ENCODE measurements at places on chromosomes 6 and 20.
A peak's percentile ranks its signal among the peaks of the same experiment; 100 is the strongest.

DNA sequence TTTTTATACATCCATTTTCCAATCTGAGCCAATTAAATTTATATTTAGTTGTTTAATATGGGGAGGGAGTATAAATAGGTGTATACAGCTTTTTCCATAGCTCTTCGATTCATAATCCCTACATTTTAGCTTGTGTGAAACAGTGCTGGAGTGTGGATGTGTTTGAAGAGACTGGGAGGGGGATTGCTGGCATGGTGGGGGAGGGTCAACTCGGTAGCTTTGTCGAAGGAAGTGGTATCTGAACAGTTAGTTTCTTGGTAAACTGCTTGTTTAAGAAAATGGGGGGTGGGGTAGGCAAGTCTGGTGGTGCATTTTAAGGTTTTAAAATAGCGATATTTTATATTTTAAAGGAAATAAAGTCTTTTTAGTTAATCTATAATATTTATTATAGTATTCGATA lies 1.4 kb upstream of the LIN28B start:
- H3K27me3 ChIP-seq: no peaks in the 10 kb centered on the region
- DNase-seq: no peak
- no peaks in the 10 kb centered on the region for H3K4me1 ChIP-seq
- H3K4me3 ChIP-seq: no peak overlapping the region

- no peaks in the 10 kb centered on the region for H3K27me3 ChIP-seq
- no peak overlapping the region for H3K4me3 ChIP-seq
- H3K27ac ChIP-seq: no peak overlapping the region
- no peaks in the 10 kb centered on the region for H3K4me1 ChIP-seq
- H3K36me3 ChIP-seq: no peaks in the 10 kb centered on the region
Measured at GRCh38 chr20:8693709-8694108, 375.2 kb upstream of the PLCB4 start.

- no peaks in the 10 kb centered on the region for H3K4me1 ChIP-seq
- H3K27ac ChIP-seq: no peak overlapping the region
- H3K27me3 ChIP-seq: peaks cover 23% of the 10 kb centered on the region
Measured at GRCh38 chr20:63748070-63748933, 8.7 kb downstream of the SLC2A4RG start.

DNA sequence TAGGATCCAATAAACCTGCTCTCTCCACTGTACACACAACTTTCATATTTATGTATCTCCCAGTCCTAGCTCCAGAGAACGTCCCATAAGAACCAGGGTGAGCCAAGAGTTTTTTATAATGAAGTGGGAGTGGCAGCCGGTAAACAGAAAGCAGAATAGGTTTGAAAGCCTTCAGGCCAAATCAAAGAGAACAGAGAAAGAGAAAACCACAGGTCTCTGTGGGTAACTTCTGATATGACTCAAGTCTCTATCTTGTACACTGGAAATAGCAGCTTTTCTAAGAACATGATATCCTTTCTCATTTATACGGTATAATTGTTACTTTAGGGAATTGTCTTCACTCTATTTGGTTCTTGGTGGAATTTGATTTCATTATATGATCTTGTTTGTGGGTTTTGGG lies 273.6 kb downstream of the PACRG start:
- no peak overlapping the region for H3K4me3 ChIP-seq
- H3K36me3 ChIP-seq: no peaks in the 10 kb centered on the region
- H3K27ac ChIP-seq: no peak overlapping the region
- H3K27me3 ChIP-seq: no peaks in the 10 kb centered on the region
- DNase-seq: peak; percentile 55
- H3K4me1 ChIP-seq: no peaks in the 10 kb centered on the region

DNA sequence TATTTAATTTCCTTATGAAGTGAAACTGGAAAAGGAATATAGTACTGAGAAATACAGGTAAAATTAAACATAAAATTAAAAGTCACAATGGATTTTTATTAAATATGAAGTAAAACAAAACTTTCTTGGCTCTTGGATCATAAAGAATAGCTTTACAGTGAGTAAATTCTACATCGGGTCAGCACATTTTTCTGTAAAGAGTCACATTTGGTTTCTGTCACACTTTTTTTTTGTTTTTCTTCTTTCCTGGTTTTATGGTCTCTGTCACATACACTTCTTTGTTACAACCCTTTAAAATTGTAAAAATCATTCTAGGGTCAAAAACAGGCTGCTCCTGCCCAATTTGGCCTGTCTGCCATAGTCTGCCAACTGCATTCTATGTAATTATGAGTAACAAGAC lies 254.4 kb upstream of the POU3F2 start:
- H3K4me1 ChIP-seq: no peaks in the 10 kb centered on the region
- H3K4me3 ChIP-seq: no peak overlapping the region
- no peak overlapping the region for H3K27ac ChIP-seq
- no peaks in the 10 kb centered on the region for H3K36me3 ChIP-seq

DNA sequence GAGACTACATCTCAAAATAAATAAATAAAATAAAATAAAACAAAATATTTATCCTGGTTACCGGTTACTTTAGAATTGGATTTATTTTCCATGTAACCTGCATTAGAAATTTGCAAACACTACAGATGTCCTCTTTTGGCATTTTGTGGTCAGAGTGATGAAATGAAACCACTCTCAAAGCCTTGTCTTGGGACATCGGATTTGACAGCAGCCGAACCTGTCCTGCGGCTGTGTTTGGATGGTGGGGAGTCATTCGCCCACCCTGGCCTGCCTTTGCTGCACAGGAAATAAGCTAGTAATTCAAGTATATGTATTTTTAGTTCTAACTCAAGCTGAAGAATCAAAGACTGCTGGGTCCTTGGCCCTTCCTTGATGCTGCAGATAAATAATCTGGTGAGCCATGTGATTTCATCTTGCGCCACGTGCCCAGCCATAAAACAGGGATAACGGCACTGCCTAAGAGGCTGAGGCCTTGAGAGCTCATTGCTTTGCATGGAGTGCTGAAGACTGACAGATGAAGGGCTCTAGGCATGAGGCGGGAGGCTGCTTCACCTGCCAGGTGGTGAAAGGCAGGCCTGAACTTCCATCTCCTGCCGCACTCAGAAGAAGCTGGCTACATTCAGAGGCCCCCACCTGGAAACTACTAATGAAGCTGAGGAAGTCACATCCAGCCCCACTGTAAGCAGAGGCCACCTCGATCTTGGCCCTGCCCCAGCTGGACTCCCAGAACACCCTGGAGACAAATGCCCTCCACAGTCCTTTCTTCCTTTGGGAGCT lies 76.9 kb downstream of the NOL4L start:
- no peaks in the 10 kb centered on the region for H3K27me3 ChIP-seq
- DNase-seq: no peak
- no peak overlapping the region for H3K27ac ChIP-seq
- peaks cover 30% of the 10 kb centered on the region for H3K4me1 ChIP-seq

DNA sequence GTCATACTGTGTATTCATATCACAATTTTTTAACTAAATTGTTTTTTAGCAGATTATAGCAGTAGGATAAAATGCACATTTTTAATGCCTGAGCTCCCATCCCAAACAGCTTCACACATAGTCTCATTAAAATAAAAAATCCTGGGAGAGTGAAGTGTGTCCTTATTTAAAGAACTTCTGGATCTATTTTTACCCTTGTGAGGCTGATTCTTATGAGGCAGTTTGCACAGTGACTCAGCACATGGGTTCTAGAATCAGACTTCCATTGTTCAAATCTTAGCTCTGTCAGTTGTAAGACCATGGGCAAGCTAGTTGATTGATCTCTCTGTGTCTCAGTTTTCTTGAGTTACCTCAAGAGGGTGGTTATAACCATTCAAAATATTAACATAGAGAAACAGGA lies 72.3 kb downstream of the MACROD2 start:
- H3K27ac ChIP-seq: no peak overlapping the region
- no peaks in the 10 kb centered on the region for H3K36me3 ChIP-seq
- H3K4me1 ChIP-seq: peaks cover 7% of the 10 kb centered on the region
- no peak overlapping the region for H3K4me3 ChIP-seq
- H3K27me3 ChIP-seq: no peaks in the 10 kb centered on the region
- DNase-seq: no peak

- no peaks in the 10 kb centered on the region for H3K36me3 ChIP-seq
- H3K4me3 ChIP-seq: no peak overlapping the region
- no peaks in the 10 kb centered on the region for H3K27me3 ChIP-seq
- H3K4me1 ChIP-seq: no peaks in the 10 kb centered on the region
- no peak overlapping the region for H3K27ac ChIP-seq
- DNase-seq: no peak
Measured at GRCh38 chr6:158963020-158963808, 36.8 kb downstream of the RSPH3 start.

GRCh38 chr6:125083684-125083990 lies 69.9 kb upstream of the TPD52L1 start:
- no peaks in the 10 kb centered on the region for H3K4me1 ChIP-seq
- H3K27ac ChIP-seq: no peak overlapping the region
- H3K27me3 ChIP-seq: no peaks in the 10 kb centered on the region

- H3K27me3 ChIP-seq: no peaks in the 10 kb centered on the region
- no peaks in the 10 kb centered on the region for H3K4me1 ChIP-seq
- no peak for DNase-seq
- no peak overlapping the region for H3K4me3 ChIP-seq
- H3K36me3 ChIP-seq: no peaks in the 10 kb centered on the region
Measured at GRCh38 chr6:139515511-139515910, 141.1 kb upstream of the CITED2 start.

- peaks cover 4% of the 10 kb centered on the region for H3K36me3 ChIP-seq
- no peak overlapping the region for H3K27ac ChIP-seq
- H3K4me1 ChIP-seq: no peaks in the 10 kb centered on the region
- no peak overlapping the region for H3K4me3 ChIP-seq
Measured at GRCh38 chr20:32213870-32214269, 6.2 kb downstream of the POFUT1 start.

DNA sequence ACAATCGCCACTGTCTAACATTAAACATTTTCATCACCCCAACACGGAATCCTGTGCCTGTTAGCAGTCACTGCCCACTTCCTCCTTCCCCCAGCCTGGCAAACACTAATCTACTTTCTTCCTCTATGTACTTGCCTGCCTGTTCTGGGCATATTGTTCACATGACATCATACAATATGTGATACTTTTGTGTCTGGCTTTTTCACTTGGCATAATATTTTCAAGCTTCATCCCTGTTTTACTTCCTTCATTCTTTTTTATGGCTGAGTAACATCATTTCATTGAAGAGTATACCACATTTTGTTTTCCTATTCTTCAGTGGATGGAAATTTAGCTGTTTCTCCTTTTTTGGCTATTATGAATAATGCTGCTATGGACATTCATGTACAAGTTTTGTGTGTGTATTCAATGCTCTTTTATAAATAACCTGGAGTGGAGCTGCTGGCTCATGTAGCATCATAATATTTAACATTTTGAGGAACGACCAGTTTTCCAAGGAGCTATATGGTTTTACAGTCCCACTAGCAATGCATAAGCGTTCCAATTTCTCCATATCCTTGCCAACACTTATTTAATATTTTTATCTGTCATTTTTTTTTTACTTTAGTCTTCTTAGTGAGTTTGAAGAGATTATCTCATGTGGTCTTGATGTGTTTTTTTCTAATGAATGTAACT lies 360.1 kb downstream of the HDGFL1 start:
- H3K4me1 ChIP-seq: no peaks in the 10 kb centered on the region
- no peaks in the 10 kb centered on the region for H3K36me3 ChIP-seq
- no peaks in the 10 kb centered on the region for H3K27me3 ChIP-seq
- no peak for DNase-seq

DNA sequence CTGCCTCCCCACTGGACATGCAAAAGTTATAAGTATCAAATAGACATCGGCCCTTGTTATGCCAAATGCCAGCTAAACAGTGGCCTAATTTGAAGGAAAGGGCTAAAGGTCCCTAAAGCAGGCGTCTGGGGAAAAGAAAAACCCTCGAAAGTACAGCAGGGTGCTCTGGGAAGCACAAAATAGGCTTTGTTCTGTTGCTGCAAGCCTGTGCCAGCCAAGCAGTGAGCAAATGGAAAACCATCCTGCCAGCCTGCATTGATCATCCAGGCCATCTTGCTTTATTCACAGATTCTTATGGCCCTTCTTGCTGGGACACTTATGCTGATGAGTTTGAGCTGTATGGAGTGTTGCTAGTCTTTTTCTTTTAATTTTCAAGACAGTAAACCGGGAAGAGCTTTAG lies 62.2 kb upstream of the PLEKHG1 start:
- no peaks in the 10 kb centered on the region for H3K36me3 ChIP-seq
- H3K27ac ChIP-seq: no peak overlapping the region
- no peak overlapping the region for H3K4me3 ChIP-seq
- no peaks in the 10 kb centered on the region for H3K4me1 ChIP-seq
- DNase-seq: no peak

- no peaks in the 10 kb centered on the region for H3K27me3 ChIP-seq
- H3K36me3 ChIP-seq: no peaks in the 10 kb centered on the region
- no peak overlapping the region for H3K27ac ChIP-seq
- H3K4me1 ChIP-seq: peaks cover 19% of the 10 kb centered on the region
- H3K4me3 ChIP-seq: no peak overlapping the region
- no peak for DNase-seq
Measured at GRCh38 chr6:13395272-13396237, 67.2 kb upstream of the TBC1D7 start.

DNA sequence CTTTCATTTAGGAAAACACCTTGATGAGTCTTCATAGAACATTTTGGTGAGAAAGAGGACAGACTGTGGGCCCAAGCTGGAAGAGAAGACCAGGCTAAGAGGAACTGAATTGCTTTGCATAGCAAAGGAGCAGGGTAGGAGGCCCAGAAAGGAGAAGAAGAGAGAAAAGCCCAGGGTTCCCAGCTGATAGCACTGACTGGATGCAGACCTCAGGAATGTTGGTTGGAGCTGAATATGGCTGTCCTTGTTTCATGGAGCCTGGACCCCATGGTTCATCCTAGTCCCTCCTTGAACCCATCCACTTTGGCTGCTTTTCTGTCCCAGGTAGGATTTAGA lies 18.0 kb upstream of the ZFAND3 start:
- no peak overlapping the region for H3K4me3 ChIP-seq
- H3K36me3 ChIP-seq: no peaks in the 10 kb centered on the region
- no peaks in the 10 kb centered on the region for H3K27me3 ChIP-seq
- no peaks in the 10 kb centered on the region for H3K4me1 ChIP-seq
- H3K27ac ChIP-seq: no peak overlapping the region

DNA sequence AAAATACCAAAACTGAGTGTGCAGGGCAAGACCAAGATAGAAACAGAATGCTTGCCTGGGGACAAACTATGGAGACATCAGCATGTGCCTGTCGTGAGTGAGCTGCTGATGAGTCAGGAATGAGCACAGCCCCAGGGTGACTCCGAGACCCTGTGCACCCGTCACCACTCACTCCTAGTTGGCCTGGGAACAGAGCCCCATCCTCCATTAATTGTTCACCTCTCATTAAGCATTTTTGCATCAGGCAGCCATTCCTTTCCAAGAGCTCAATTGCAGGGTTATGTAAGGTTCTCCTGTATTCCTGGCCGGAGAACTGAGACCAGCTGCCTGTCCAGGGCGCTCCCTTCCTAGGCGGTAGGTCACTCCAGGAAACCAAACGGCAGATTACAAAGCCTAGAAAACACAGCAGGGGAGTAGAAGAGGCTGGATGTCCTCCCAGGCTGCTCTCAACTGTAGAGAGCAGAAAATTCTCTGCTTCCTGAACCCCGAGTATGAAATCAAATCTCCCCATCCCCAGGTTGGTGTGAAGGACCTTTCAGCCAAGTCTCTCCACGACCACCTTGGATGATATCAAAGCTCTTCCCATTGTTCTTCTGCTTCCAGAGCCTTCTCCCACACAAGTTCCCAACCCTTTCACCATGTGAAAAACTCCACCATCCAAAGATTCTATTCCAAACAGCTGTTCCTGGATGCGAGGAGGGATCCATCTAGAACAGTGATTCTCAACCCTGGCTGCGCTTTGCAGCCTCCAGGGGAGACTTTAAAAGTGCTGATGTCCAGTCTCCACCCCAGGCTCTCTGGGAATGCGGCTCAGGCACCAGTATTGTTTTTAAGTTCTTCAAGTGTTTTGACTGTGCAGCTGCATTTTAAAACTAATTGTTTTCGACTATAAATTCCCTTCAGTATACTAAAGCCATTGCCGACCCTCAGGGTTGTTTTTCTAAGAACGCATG lies 532.6 kb upstream of the JARID2 start:
- no peak overlapping the region for H3K27ac ChIP-seq
- no peak for DNase-seq
- H3K36me3 ChIP-seq: no peaks in the 10 kb centered on the region
- no peak overlapping the region for H3K4me3 ChIP-seq
- no peaks in the 10 kb centered on the region for H3K27me3 ChIP-seq

Measured in MM.1S (cell line).